T-helper 2 cell treated with Interferon-gamma antibody and Interleukin-4, amounts not matched to agents 100 ng/mL and 5 ng/mL, for 36 hours (primary cell): ENCODE measurements at places on chromosomes 4 and X. TPM values are rescaled to one million over a fixed set of nuclear protein-coding genes. Genes with fewer than 3 reads are reported as not detected.

Gene CT45A9
- total RNA-seq, result not detected in 2 replicates

Gene PAK3
- total RNA-seq, result 0.11 TPM in 1 of 2 replicates, not detected in the other

Gene MGAT4D
- not detected in 2 replicates for total RNA-seq

Gene NWD2
- not detected in 2 replicates for total RNA-seq

Gene GLRB
- total RNA-seq, result not detected in 2 replicates

Gene FGFBP1
- not detected in 2 replicates for total RNA-seq
